ENCODE measurements at places on chromosomes 5 and 9.

GRCh38 chr5:173679909-173680630 lies 63.6 kb upstream of the BOD1 start:
- DNase-seq: no peak

DNA sequence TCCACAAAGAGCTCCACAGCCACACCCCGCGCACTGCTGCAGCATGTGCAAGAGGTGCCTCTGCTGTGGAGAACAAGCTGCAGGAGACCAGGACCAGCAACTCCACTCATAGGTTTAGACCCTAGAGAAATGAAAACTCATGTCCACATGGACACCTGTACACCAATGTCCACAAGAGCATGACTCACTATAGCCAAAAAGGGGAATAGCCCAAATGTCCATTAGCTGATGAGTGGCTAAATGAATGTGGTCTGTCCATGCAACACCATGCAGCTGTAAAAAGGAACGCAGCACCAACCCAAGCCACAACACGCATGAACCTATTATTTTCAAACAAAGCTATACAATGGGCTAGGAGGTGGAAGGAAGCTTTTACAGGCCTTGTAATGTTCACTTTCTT lies 18.1 kb downstream of the DYNC2I2 start:
- DNase-seq: peak; percentile 20

- DNase-seq: no peak
These were observed 11.5 kb downstream of the OR2V2 start for GRCh38 chr5:181158869-181159268.

GRCh38 chr9:125089331-125089730 lies 54.0 kb downstream of the SCAI start:
- no peak for DNase-seq

DNA sequence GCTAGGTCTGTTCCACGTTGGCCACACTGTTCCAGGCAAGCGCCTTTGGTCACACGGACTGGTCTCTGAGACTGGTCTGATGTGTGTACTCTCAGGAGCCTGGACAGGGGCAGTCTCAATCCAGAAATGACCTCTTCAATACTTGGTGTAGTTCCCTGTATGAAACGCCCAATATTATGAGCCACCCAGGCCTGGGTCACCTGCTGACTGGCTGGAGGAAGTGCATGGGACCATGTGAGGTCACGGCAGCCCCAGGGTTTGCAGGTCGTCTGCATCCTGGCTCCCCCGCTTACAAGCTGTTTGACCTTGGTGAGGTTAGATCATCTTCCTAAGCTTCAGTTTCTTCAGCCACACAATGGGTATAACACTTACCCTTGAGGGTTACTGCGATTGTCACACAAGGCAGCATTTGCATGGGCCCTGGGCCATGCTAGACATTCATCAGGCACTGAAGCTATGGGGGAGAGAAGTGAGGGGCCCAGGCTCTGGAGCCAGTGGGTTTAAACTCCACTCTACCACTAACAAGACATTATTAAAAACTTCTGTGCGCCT lies 5.2 kb upstream of the GRHPR start:
- no peak for DNase-seq

- no peak for DNase-seq
These were observed 12.1 kb upstream of the GRHPR start for GRCh38 chr9:37410354-37410861.

GRCh38 chr5:6360323-6361072 lies 17.8 kb downstream of the MED10 start:
- DNase-seq: no peak

- no peak for DNase-seq
These were observed 413.5 kb downstream of the NFIB start for GRCh38 chr9:13900449-13900848.

DNA sequence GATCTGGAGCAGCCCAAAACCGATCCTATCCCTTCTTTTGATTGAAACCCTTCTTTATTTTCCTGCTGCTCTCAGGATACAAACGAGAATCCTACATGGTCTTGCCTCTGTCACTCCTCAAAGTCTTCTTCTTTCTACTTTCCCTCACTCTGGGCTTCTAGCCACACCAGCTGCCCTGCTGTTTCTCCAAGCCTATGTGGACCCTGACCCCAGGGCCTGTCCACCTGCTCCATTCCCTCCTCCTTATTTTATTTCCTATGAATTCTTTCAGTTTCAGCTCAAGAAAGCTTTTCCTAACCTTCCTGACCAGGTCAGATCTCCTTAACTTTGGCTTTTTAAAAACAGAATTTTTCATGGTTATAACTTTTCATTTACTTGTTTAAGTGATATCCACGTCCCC lies 141.0 kb downstream of the ARHGAP26 start:
- no peak for DNase-seq

- no peak for DNase-seq
These were observed 12.8 kb downstream of the NCS1 start for GRCh38 chr9:130185017-130185416.

- DNase-seq: no peak
These were observed 41.7 kb downstream of the SMIM15 start for GRCh38 chr5:61120534-61120933.

GRCh38 chr5:122076669-122077365 lies 1.2 kb downstream of the LOX start:
- DNase-seq: peak; percentile 78

DNA sequence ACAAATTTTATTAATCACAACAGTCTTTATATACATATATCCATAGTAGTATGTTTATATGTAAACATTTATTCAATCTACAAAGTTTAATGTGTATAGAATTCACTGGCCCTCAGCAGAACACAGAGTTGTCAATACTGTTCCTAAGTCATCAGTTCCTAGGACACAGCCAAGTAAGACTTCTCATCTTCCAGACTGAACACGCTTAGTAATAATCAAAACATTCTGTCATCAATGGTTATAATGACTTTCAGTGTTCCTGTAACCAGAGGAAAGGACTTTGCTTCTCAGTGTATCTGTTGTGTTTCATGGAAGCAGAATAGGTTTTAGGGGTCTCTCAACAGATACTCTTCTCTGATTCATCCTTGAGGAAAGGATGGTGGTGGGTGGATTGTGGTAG lies 82.2 kb downstream of the SMIM23 start:
- DNase-seq: no peak

GRCh38 chr9:127149010-127149409 lies 26.6 kb upstream of the ANGPTL2 start:
- no peak for DNase-seq

DNA sequence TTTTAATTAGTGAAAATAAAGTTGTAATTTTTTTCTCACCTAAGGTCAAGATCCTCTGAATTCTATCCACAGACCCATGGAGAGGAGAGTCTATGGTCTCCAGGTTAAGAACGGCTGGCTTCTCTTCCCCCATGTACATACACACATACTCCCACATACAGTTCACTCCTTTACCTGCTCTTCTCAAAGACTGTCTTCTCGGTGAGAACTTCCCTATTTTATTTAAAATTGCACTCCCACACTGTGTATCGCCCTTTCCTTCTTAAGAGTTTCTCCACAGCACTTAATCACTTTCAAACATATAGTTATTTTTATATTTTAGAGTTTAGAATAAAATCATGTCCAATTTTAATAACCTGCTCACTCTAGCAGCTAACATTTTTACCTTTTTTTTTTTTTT lies 3.6 kb upstream of the JADE2 start:
- no peak for DNase-seq

- DNase-seq: no peak
These were observed 64.5 kb downstream of the C9orf152 start for GRCh38 chr9:110143485-110143884.

- DNase-seq: no peak
These were observed 167.9 kb upstream of the FREM1 start for GRCh38 chr9:15077946-15078729.

DNA sequence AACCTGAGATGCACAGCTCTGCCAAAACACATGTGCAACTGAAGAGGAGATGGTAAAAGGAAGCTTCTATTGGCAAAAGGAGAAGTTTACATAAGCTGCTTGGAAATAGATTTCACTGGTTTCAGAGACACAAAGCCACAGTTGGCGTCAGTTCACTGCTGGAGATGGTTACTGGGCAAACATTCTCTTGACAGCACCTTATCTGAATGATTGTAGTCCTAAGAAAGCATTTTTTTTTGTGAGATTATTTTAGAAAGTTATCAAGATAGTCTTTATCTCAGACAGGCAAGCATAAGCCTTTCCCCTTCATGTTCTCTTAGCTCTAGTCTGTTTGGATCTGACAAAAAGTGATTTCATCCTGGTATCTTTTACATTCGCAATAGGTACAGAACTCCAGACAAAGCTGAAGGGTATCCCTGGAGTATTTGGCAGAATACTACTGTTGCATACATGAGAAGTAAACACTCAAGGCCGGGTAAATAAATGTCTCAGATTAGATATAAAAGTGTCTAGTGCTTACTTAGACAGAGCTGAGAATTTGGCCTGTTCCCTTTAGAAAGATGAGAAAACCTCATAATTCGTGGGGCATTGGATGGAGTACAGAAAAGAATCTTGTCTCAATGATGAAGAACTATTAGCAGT lies 1668.0 kb upstream of the NUDT12 start:
- no peak for DNase-seq

DNA sequence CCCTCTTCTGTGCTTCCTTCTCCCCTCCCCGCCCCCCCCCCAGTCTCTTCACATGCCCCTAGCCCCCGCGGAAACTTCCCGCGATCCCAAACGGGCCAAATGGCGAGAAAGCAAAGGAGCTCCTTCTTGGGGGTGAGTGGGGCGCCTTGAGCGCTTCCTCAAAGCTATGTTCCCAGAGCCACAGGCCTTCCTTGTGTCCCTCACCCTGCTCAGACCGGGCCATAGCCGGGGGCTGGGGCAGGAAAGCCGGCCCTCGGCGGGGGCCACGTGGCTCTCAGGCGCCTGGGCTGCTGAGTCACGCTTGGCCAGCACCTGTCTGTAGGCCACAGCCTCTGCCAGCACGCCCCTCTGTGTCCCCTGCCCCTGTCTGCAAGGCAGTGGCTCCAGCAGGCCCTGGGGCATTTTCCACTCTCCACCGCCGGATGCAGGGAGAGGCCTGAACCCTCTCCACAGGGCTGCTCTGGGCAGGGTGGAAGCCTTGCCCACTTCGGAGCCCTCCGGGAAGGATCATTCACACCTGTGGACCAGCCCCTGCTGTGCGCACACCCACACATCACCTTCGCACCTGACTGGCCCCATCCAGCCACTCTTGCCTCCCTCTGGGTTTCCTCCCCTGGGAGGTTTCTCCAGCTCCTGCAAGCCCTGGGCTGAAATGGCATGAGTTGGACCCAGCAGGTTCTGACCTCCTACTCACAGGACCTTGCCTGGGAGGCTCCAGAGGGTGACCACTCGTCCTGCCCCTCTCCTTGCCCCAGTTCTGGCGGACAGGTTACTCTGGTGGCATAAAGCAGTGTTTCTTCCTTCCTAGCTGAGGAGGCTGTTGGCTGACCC lies 1.2 kb upstream of the SQSTM1 start:
- DNase-seq: peak; percentile 78

DNA sequence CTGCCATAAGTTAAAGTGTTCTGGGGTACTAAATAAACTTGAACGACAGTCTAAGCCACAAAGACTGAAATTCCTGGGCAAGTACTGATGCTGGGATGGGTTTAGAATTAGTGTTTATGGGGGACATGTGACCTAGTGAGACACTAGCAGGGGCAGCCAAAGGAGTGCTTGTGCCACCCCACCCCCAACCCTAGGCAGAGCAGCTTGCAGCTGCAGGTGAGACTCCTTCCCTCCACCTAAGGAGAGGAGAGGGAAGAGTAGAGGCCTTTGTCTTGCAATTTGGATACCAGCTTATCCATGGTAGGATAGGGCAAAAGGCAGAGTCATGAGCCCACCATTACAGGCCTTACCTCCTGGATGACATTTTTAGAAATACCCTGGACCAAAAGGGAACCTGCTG lies 28.7 kb upstream of the PDE4D start:
- no peak for DNase-seq

DNA sequence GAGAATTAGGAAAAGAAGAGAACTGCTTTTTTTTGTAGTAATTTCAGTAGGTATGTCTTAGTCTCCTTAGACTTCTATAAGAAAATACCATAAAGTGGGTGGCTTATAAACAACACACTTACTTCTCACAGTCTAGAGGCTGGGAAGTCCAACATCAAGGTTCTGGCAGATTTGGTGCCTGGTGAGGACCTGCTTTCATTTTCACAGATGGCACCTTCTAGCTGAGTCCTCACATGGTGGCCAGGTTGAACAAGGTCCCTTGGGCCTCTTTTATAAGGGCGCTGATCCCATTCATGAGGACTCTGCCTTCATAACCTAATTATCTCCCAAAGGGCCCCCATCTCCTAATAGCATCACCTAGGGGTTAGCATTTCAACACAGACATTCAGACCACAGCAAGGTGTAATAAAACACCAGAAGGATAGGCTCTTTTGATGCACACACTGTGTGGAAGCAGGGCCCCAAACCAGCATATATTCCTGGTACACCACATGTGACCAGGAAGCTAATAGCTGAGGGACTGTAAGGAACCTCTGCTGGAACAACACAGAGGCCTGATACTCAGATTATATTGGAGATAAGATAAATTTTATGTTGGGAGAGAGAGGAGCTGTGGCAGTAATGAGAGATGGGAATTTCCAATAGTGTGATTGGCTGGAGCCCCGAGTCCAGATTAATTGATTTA lies 384.9 kb downstream of the RAB3C start:
- DNase-seq: no peak

- no peak for DNase-seq
These were observed 224.2 kb downstream of the NPR3 start for GRCh38 chr5:32935283-32935682.
